ENCODE measurements at places on chromosomes 1 and 21.

DNA sequence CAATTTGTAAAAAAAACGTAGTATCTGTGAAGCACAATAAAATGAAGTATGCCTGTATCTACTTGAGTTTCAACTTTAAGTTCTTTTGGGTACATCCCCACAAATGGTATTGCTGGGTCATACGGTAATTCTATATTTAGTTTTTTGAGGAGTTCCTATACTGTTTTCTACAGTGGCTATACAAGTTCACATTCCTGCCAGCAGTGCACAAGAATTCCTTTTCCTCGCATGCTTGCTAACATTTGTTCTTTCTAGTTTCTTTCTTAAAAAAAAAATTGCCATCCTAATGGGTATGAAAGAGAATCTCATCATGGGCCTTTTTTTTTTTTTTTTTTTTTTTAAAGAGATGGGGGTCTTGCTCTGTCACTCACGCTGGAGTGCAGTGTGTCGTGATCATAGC is 41.9 kb downstream of the UCK2 start:
- no peak for DNase-seq

DNA sequence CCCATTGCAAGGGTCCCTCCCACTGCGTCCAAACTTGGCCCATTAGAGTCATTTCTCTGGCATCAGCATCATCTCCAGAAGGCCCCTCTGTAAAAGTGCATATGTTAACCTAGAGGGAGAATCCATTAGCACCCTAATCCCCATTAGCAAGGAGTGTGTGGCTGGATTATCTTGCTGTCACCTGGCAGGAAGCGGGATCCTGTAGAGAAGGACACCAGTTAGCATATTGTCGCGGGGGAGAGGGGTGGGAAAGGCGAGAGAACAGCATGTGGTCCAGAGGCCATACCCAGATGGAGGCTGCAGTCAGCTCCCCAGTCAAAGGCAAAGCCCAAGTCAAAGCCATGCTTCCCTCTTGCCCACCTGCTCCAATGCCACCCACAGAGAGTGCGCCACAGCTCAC is 64.0 kb downstream of the OLIG1 start:
- DNase-seq: no peak

GRCh38 chr1:11918799-11919519 is 7.3 kb downstream of the KIAA2013 start:
- no peak for DNase-seq

- DNase-seq: no peak
Observed at GRCh38 chr1:229091721-229092136, 179.2 kb upstream of the RAB4A start.

DNA sequence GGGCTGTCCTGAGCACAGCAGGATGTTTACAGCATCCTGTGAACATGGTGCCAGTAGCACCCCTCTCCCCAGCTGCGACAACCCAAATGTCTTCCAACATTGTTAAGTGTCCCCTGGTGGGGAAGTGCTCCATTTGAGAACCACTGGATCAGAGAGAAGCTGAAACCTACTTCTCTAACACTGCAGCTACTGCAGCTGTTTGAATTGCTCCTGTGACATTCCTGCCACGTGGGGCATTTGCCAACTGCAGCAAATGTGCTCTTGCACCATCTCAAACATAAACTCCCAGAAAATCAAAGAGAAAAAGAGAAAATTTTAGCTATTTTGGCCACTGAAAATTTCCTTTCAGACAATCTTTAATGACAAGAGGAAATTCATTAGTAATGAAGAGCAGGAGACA is 11.0 kb downstream of the SLC2A5 start:
- DNase-seq: no peak

Data from stimulated activated CD4-positive, alpha-beta T cell treated with anti-CD3 and anti-CD28 coated beads, Interleukin-15, amount 100 ng/mL, for 1 hour (primary cell).